Inflammatory macrophage treated with lipopolysaccharide for 1 hour (primary cell): ENCODE measurements at places on chromosomes 16 and 17.

DNA sequence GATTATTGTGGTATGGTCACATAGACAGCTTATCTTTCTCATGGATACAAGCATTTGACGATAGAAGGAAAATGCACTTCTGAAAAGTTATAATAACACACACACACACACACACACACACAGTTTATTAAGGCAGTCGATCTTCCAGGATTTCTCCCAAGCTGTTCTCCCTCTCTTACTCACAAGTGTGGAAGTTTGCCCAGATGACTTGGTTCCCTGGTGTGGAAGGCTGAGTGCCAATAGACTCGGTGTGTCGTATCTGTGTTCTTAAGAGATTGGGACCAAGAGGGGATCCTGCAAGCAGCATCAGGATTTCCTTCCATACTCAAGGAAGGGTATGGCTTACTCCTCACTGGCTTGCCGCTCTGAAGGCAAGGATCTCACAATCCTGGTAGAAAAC is 279.6 kb downstream of the HS3ST3B1 start:
- no peak for DNase-seq

GRCh38 chr17:78804777-78805176 is 22.7 kb upstream of the CYTH1 start:
- no peak for DNase-seq

DNA sequence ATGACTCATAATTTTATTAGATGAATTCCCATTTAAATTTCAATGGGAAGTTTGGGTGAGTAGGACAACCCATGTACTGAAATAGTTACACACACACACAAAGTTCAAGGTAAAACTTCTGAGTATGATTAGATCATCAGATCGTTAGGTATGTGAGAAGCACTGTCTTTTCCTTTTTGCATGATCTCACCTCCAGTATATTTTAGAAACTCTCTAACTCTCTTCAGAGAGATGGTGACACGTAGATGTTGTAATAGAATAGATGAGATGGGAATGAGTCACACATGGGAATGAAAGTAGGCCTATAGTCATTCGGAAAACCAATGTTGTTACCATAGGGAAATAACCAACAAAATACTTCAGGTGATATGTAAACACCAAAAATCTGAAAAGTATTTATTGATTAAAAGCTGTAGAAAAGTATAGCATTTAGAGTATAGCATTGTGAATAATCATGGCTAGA is 22.2 kb downstream of the KRT23 start:
- peak; percentile 76 for DNase-seq

DNA sequence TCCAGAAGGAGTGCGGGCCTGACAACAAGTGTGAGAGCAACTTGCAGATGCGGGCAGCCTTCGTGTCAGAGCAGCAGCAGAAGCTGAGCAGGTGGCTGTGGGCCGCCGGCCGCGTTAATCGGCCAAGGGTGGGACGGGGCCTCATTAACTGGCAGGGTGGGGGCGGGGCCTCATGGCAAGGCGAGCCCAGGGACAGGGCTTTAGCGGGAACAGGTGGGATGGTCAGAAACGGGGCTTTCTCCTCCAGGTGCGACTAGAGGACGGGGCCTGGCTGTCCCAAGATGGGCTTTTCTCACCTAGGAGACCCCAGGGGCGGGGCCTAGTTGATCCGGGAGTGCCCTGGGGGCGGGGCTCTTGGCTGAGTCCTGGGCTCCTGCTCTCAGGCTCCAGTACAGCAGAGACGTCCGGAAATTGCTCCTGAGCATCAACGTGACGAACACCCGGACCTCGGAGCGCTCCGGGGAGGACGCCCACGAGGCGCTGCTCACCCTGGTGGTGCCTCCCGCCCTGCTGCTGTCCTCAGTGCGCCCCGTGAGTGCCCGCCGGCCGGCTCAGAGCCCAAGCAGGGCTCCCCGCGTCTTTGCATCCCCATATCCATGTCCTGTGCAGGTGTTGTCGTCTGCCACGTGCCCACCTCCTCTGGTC is 18.4 kb upstream of the PDK2 start:
- DNase-seq, result no peak

DNA sequence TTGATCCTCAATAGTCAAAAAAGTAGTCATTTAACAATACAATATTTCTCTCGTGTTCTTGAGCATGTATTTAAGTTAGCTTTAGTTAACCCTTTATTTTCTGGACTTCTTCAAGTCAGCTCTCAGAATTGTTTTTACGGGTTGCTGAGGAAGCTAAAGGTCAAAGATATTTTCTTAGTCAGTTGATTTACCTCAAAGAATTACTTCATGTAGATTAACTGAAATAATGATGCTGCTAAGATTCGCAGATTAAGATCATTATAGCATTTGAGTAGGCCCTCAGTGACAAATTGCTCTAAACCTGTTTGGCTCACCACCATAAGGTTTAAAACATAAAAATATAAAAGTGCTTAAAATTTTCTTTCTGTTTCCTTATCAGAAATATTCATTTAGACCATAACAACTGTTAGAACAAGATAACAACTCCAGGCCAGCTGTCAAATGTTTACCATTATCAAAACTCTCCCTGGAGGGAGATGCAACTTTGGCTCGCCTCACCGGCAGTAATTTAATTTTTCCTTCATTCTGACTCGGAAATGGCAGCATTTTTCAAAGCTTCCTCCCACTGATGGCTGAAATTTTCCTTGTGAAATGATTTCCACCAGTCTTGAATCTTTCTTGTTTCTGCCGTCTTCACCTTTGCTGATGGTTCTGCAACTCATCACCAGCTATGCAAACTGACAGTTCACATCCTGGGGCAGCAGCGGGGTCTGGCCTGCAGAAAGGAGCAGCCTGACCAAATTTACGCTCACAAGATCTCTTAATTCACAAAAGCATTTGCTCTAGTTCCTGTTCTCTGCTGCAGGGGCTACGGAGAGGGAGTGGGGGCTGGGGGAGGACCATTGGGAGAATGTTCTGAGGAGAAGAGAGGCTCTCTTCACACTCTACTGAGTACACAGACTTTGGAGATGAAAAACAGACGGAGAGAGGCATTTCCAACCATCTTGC is 254.8 kb upstream of the TBX2 start:
- no peak for DNase-seq

- DNase-seq, result no peak
Measured at GRCh38 chr16:89354325-89354724, 136.0 kb downstream of the ANKRD11 start.

DNA sequence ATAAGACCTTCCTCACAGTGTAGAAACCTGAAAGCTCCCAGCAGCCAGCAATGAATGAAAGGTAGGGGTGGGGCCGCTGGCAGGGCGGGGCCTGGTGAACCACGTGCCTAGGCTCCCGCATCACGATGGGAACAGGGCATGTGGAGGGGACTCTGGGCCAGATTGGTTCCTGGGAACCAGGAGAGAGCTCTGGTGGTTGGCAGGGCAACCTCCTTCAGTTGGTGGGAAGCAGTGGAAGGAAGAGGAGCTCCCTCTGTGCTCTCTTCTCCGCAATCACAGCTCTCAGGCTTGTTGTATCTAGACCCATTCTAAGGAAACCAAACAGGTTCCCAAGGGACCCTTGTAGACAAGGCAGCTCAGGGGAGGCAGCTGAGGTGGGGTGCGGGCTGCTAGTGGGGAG is 10.5 kb downstream of the GGA2 start:
- DNase-seq, result no peak

DNA sequence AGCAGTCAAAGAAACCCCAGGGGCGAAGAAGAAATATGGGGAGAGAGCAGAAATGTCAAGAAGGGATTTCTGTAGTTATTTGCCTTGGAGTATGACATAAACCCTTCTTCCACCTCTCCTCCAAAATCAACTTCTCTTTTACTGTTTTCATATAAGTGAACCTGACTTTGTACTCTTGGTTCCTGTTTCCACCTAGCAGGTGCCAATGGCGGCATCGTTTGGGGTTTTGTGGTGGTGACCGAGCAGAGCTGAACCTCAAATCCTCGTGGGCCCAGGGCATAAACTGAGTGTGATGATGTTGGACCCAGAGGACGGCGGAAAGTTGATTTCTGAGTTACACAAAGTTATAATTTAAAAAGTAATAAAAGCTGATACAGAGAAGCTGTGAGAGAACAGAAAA is 39.6 kb upstream of the PSMD7 start:
- DNase-seq, result no peak

GRCh38 chr17:45848405-45848804 is 3.7 kb downstream of the SPPL2C start:
- no peak for DNase-seq

GRCh38 chr16:19601083-19601976 is 45.8 kb downstream of the VPS35L start:
- no peak for DNase-seq

DNA sequence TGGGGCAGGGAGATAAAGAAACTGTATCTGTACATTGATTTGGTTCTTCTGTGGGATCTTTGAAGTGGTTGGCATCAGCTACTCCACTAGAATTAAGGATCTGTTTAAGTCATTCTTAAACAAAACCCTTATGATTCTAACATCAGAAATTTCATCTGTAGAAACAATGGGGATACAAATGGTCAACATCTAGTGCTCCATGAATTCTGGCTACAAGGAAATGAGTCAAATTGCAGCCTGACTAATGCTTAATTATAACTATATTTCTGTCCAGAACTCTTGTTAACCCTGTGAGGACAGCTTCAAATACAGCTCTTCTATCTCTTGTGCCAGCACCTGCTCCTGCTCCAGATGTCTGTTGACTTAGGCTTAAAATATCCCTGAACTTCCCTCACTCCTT is 13.9 kb upstream of the GINS3 start:
- no peak for DNase-seq

- no peak for DNase-seq
Measured at GRCh38 chr17:31738488-31738887, 120.6 kb downstream of the COPRS start.

- no peak for DNase-seq
Measured at GRCh38 chr16:89476379-89476778, 14.0 kb downstream of the ANKRD11 start.

GRCh38 chr17:44955674-44956425 is 8.3 kb upstream of the KIF18B start:
- no peak for DNase-seq

DNA sequence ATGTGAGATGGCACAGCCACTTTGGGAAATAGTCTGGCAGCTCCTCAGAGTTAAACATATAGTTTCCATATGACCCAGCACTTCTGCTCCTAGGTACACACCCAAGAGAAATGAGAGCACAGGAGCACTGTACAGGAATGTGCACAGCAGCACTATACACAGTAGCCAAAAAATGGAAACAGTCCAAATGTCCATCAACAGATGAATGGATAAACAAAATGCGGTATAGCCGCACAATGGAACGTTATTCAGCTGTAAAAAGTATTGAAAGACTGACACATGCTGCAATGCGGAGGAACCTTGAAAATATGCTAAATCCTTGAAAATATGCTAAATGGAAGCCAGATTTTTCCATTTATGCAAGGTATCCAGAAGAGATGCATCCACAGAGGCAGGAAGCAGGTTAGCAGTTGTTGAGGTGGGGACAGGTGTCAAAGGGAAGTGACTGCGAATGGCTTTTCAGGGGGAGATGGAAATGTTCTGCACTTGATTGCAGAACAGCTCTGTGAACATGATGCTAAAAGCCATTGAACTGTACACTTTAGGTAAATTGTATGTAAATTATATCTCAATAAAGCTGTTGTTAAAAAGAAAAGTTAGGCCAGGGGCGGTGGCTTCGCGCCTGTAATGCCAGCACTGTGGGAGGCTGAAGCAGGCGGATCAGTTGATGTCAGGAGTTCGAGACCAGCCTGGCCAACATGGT is 80.7 kb downstream of the MPRIP start:
- no peak for DNase-seq

DNA sequence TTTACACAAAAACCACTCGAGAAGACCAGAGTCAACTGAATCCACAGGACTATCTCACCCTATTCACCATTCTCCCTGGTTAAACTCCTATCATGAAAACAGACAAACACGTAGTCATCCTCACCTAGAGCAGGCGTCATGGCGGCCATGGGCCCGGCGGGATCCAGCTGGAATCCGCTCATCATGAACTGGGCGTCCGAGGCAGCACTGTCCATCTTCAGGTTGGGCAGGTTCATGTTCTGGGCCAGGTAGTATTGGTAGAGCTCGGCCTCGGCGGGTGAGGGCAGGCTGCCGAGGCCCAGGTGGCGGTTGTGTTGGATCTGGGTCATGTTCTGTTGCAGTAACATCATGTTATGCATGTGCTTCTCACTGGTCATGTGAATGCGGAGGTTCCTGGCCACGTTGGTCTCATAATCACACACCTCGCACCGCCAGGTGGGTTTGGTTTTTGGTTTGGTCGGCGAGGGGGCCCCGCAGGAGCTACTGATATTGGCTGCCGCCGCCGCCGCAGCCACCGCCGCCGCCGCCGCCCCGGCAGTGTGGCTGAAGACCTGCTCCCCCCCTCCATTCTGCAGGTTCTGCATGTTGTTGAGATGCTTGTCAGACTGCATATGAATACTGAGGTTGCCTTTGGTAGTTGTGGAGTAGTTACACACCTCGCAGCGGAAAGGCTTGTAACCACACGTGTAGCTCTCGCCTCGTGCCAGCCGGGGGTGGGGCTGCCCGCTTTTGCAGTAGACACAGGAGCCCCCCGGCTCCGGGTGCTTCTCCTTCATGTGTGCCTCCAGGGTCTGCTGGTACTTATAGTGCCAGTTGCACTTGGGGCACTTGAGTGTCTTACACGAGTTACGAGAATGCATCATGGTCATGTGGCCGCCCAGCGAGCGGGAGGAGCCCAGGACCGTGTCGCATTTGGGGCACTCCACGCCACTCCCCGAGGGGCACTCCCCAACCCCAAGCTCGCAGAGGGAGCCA is 90.3 kb downstream of the ZFHX3 start:
- no peak for DNase-seq

GRCh38 chr17:51142597-51142996 is 10.8 kb upstream of the NME1 start:
- no peak for DNase-seq

DNA sequence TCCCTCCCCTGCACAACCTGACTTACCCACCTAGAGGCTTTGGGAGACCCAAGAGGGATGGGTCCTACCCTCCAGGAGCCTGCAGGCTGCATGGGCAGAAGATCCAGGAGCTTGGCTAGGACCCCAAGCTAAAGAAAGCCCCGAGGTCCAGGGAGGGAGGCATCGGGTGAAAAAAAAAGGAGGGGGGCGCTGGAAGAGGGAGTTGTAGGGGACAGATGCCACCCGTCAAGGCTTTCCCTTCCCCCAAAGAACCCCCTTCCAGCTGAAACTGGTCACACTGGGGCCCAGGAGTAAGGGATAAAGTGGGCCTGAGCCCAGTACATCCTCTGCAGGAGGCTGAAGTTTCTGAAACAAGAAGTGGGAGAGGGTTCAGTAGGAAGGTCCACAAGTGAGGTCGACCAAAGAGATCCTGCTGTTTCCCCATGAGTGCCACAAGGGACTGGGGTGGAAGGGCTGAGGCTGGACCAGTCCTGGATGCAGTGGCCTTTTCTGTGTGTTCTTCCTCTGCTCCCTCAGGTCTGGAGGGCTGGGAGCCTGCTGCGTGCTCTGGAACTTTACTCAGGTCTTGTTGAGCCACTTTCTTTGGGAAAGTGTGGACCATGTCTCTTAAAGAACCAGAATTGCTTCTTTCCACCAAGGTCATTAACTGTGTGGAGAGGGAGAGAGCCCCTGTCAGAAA is 14.2 kb upstream of the CBFB start:
- no peak for DNase-seq

GRCh38 chr16:30651124-30652004 is 604 bp downstream of the PRR14 start:
- peak; percentile 80 for DNase-seq
